ENCODE measurements at places on chromosomes 2 and 18.

DNA sequence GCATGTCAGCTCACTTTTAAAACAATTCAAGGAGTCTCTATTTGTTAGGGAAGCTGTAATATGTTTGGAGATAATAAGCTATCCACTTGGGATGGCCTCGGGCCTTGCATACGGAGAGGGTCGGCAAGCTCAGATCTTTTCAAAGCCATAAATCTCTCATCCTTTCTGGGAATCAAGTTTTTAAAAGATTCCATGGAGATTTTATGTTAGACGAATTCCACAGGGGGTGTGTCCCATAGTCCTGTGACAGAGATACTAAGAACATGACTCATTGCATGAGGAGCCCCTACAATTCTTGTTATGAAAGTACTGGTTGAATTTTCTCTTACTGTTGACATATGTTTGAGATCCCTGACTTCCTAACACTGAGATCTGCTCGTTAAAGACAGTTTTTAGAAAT is 108.7 kb downstream of the FEZ2 start:
- no peak for DNase-seq

GRCh38 chr2:113158884-113159553 is 14.8 kb upstream of the PSD4 start:
- DNase-seq: no peak

- DNase-seq: no peak
These were observed 95.6 kb downstream of the TNFRSF11A start for GRCh38 chr18:62420513-62421209.

DNA sequence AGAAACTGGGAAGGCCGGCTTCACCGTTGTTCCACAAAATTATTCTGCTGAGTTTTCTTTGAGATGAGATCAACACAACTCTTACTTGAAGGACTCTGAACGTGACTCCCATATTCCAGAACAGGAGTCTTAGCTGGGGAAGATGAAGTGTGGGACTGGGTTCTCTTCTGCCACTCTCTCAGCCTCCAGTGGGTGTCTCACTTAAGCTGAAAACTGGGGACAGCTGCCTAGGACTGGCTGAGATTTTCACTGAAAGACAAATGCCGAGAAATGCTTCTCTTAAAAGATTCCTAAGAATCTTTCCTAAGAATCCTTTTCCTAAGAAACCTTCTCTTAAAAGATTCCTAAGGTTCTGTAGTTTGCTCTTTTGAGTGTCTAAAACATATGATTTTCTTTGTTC is 156.6 kb upstream of the LHCGR start:
- no peak for DNase-seq

- no peak for DNase-seq
These were observed 116.5 kb downstream of the MCFD2 start for GRCh38 chr2:46798998-46799698.

DNA sequence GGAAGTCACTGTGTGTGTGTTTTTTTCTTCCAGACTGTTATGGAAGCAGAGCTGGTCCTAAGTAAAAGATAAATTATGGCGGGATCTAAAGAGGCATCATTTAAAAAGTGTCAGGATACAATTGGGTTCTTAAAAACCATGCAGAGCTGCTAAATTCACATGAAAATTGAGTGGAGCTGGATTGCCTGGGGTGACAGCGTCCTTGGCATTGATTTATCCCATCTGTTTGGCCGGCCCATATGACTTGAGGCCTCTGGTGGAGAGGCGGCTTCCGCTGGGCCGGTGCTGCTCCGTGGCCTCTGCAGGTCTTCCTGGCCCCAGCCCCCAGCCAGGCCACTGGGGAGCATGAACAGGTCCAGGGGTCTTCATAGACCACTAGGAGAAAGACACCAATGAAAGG is 165.5 kb downstream of the GLI2 start:
- no peak for DNase-seq

- DNase-seq: no peak
These were observed 28.8 kb upstream of the FIGN start for GRCh38 chr2:163764566-163764965.

DNA sequence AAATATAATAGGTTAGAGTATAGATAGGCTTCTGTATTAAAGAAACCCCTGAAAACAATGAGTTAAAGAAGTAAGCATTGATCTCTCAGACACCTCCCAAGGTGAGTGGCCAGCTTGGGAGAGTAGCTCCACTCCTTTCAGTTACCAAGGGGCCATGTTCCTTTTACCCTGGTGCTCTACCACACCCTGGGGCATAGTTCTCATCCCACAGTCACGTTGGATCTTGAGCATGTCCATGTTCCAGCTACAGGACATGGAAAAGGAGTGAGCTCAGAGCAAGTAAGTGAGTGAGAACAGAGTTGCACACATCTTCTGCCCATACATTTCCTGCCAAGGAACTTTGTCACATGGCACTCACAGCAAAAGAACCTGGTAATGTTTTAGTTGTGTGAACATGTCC is 325.9 kb upstream of the SLC39A10 start:
- no peak for DNase-seq

DNA sequence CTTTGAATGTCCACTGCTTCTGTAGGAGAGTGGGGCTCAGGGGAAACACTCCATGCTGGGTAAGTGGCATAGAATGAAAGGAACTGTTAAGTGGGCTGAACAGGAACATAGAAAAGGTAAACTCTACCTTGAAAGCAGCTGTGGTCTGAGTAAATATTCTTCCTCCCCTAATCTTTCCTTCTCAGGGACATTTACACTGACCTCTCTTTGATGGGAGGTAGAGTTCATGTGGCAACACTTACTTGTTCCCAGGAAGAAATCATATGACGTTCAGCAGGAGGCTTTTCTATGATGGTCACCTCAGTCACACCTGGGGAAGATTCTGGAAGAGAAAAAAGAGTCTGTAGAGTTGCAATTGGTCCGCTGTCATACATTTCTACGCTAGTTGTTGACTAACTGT is 10.2 kb downstream of the TPGS2 start:
- no peak for DNase-seq

DNA sequence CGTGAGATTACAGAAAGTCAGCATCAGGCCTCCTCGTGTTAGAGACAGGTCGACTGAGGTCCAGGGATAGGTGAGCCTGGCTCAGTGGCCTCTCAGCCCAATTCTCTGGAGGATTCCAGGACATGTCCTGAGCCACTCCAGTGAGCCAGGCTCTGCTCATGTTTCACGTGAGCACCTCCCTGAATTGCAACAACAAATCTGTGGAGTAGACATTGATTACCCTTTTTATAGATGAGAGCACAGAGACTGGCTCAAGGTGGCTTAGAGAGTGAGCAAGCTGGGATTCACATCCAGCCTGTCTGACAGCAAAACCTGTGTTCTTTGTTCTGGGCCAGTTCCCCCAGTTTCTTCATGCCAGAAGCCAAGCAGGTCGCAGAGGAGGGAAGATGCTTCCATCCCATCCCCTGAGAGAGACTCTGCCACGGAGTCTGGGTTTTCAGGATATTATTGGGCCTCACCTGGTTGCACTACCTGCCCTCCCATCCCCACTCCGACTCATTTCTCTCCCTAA is 46.4 kb downstream of the HS1BP3 start:
- DNase-seq: no peak

GRCh38 chr2:120669971-120670370 is 65.7 kb upstream of the GLI2 start:
- DNase-seq: no peak

DNA sequence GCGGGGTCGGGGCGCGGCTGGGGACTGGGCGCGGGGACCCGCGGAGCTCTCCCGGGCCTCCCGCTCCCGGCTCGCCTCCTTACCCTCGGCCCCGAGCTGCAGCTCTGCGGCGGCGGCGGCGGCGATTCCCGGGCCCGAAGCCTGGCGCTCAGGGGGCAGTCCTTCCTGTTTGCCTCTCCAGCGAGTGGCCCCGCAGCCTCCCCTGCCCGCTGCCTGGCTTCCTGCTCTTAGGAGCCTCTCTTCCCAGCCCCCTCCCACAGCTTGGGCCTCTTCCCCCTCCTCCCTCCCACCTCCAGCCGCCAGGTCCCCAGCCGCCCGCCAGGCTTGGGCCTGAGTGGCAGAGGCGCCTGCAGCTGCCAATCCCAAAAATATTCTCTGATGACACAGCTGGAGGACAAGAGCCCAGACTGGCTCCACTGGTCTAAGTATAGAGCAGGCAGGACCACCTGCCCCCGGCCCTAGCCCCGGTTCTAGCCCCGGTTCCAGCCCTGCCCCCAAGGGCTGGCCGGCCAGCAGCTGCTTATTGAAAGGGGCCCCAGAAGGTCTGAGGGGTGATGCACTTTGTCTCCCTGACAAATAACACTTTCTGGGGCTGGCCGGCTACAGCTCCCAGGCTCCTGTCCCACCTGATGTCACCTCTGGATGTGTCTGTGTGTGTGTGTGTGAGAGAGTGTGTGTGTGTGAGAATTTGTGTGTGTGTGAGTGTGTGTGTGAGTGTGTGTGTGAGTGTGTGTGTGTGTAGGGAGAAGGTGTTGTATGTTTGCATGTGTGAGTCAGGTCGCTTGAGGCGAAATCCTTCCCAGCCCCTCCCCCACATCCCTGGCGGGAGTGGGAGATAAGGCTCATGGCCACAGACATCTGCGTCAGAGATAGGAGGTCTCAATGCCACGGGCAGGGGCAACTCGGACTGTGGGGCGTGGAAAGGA is at the start of gene OBSL1:
Gene OBSL1 (minus strand): TSS at position 229 of the 926 bp plus-strand sequence. CDS start 307 bp downstream, outside the sequence.
- peak; percentile 79 for DNase-seq

- DNase-seq: no peak
These were observed 68.2 kb downstream of the DCDC2C start for GRCh38 chr2:3771576-3771975.

- DNase-seq: no peak
These were observed 57.1 kb downstream of the ZFP36L2 start for GRCh38 chr2:43169099-43169945.

DNA sequence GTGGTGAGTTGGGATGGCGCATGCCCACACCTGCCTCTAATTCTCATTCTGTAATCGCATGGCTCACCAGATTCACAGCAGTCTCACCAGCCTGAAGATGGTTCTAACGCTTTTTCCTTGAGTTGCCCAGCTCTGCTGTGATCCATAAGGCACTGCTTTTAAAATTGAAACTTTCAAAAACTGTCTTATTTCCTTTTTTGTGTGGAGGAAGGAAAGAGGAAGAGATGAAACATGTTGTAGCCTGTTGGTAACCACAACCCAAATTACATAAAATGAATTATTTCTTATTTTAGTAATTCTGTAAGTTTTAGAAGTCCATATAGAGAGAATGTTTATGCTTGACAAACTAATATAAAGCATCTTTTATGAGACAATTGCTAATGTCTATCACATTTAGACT is 165.4 kb downstream of the RBM43 start:
- DNase-seq: no peak

GRCh38 chr2:121066526-121066925 is 218.5 kb downstream of the TFCP2L1 start:
- DNase-seq: no peak

- no peak for DNase-seq
These were observed 10.0 kb downstream of the SH3RF3 start for GRCh38 chr2:109139002-109139401.

DNA sequence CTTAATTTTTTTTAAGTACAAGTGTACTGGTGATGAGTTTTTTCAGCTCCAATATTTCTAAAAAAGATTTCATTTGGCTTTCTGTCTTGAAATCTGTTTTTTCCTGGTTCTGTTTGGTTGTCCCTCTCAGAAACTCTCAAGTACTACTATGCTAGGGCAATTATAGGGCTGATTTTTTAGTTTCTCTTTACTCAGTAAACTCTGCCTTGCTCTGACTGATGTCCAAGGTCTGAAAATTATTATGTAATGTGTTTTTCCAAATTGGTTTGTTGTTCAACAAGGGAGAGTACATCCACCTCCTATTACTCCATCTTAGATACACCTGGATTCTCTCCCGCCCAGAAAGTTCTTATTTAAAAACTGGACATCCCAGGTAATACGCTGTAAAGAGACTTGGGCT is 877.7 kb downstream of the CBLN2 start:
- no peak for DNase-seq

DNA sequence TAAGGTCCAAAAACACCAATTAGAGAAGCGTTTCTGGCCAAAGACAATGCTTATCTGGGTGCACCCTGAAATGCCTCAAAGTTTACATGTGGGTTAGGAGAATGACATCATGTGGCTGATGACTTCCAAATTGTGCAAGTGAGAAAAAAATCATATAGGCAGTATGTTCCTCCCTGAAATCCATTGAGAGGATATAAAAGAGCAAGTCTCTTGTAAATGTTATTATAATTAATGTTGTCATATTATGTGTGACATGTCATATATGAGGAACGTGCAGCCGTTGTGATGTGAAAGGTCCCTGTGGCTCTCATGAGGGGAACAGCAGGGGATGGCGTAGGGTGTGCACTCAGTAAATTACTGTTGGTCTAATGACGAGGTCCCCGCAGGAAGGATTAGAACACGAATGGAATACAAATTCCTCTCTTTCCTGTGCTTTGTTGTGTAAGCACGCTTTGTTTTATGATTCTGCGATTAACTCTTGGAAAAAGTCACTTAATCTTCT is 290.8 kb downstream of the PRKCE start:
- no peak for DNase-seq

- DNase-seq: no peak
These were observed 31.0 kb downstream of the MRPS9 start for GRCh38 chr2:105068875-105069274.

GRCh38 chr18:47858607-47859006 is 71.9 kb downstream of the SMAD2 start:
- no peak for DNase-seq

DNA sequence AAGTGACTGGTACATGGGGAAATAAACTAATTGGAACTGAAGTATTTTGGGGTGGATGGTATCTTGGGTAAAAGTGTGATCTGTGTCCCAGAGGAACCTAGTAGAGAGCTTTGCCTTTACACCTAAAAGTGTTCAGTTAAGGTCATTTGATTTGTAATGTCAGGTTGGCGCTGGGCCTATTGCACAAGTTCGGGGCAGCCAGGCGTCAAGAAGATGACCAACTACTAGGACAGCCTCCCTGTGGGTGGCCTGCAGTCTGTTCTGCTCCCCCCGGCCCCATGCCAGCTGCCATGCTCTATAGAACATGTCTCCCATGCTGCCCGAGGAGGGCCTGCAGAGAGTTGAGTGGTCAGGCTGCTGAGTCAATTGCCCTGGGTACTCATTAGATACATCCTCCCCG is 10.1 kb downstream of the RRM2 start:
- no peak for DNase-seq

DNA sequence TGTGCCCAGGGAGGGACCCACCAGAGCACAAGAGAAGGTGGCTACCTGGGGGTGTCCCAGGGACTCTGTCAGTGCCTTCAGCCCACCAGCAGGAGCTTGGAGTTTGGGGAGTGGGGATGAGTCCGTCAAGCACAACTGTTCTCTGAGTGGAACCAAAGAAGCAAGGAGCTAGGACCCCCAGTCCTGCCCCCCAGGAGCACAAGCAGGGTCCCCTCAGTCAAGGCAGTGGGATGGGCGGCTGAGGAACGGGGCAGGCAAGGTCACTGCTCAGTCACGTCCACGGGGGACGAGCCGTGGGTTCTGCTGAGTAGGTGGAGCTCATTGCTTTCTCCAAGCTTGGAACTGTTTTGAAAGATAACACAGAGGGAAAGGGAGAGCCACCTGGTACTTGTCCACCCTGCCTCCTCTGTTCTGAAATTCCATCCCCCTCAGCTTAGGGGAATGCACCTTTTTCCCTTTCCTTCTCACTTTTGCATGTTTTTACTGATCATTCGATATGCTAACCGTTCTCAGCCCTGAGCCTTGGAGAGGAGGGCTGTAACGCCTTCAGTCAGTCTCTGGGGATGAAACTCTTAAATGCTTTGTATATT is 14.0 kb downstream of the ITM2C start:
- DNase-seq: no peak
